ENCODE measurements at places on chromosomes 5 and 9.

DNA sequence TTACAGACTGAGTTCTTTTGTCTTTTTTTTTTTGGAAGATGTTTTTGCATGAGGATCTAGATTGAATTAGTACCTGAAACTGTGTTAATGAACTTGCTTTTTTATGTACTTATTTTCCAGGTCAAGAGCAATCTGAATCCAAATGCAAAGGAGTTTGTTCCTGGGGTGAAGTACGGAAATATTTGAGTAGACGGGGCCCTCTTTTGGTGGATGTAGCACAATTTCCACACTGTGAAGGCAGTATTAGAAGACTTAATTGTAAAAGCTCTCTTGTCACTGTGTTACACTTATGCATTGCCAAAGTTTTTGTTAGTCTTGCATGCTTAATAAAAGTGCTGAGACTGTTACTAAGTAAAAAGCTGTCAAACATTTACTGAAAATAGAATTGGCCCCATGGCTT is 14.5 kb downstream of the SLC23A1 start:
- DNase-seq = no peak

DNA sequence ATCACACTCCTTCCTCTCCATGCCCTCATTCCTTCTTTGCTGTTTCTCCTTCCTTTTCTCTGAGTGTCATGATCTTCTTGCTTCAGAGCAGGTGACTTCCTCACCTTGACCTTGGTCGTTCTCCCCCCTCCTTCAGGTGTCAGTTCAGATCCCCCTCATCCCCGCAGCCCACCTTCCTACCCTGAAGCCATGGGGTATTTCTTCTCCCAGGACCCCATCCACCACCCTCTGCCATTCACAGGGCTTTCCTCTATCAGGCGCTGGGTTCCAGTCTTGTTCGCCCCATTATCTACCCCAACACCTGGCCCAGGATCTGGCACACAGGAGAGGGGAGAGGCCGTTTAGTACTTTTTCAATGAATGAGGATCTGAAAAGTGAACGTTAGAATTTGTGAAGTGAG is 101.0 kb downstream of the NSG2 start:
- DNase-seq = no peak

DNA sequence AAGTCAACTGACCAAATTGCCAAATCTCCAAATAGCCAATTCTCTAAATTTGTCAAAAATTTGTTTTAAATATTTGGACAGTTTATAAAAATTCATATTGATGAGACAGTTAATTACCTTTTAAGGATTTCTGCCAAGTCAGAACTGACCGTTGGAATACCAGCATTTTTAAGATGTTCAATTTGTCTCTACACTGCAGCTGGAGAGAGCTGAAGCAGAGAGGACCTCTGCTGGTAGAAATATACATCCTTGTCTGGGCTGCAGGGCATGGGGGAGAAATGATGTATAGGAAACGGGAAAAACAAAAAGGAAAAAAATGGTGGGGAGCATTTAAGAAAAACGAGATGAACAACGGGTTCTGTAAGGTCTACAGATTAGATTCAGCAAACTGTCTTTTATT is 16.8 kb downstream of the NR6A1 start:
- DNase-seq = no peak

- DNase-seq = no peak
Observed at GRCh38 chr9:134550584-134550983, 91.0 kb upstream of the COL5A1 start.

GRCh38 chr5:17260549-17260948 is 43.1 kb downstream of the BASP1 start:
- no peak for DNase-seq

DNA sequence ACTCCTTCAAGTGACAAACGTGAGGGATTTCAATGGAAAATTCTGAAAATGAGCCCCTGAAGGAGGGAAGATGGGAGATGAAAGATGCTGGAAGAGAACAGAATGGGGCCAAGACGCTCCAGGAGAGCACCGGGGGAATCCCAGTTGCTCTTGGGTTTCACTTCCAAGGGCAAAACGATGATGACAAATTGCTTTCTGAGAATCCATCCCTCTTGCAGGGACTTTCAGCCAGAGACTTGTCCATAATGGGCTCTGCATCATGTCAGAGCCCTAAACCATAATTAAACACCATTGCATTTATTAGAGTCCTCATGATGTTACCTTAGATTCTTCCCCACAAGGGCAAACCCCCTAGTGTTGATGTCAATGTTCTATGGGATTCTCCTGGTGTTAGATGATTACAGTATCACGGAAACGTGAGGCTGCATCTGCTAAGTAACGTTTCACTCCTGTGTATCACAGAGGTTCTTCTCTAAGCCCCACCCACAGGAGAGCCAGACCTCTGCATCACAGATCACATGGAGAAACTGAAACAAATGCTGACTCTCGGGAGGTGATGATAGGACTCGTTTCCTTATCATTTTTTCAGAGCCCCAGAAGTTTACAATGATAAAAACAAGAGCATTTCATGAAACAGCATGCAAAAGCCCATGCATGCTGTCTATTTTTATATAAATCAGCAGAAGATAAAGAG is 114.4 kb downstream of the TENT4A start:
- no peak for DNase-seq

DNA sequence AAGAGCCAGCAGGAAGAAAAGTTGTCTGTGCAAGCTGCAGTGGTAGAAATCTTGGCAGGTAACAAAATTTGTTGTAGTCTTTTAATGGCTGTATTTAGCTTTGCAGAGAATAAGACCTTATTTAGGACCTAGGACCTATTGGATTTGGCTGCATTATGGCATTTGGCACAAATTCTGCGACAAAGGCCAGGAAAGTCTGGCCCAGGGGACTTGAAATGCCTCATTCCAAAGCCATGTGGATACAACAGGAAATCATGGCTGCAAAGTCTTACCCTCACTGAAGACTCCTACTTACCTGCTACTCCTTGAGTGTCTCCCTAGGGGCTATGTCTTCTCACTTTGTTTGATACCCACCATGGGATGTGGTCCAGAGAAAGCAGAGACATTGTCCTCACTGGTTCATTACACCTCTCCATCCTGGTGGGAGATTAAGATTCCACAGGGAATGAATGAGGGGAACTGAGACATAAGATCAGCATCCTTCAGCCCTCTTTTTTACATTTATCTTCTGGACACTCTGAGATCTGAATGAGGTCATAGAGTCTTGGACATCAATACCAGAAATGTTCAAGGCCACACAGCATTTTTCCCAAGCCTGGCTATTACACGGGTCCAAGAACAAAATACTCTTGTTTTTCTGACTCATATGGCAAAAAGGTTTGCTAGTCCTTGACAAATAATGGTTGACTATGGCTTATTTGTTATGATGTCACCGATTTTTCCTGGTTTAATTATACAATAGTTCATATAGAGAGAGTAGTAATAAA is 119.4 kb downstream of the PDE8B start:
- no peak for DNase-seq

DNA sequence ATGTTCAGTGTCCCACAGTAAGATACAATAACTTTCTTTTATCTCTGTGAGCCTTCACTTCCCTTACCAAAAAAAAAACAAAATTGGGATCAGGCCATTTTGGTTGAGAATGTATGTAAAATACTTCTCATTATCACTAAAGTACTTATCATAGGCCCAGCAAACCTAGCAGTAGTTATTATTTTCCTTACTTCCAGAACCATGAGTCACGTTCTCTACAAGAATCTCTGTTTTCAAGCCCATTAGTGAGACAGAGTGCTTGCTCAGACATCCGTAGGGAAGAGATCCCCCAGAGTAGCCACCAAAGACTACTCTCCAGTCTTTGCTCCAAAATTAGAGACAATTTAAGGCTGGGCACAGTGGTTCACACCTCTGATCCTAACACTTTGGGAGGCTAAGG is 103.9 kb upstream of the NR5A1 start:
- no peak for DNase-seq

DNA sequence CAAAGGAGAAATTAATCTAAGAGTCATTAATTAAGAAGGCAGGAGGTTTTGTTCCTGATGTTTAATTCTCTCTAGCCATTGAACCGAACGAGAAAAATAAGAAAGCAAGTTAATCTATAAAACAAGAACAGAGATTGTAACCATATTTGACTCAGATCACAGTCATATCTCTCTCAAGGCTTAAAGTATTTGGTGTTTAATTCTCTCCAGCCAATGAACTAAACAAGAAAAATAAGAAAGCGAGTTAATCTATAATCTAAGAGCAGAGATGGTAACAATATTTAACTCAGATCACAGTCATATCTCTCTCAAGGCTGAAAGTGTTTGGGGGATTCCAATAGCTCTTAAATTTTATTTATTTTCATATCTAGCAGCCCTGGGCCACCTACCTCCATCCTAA is 74.4 kb upstream of the SHISAL2B start:
- no peak for DNase-seq

All from esophagus squamous epithelium (tissue), 5 donors.